ENCODE measurements at places on chromosomes 13 and 19.

DNA sequence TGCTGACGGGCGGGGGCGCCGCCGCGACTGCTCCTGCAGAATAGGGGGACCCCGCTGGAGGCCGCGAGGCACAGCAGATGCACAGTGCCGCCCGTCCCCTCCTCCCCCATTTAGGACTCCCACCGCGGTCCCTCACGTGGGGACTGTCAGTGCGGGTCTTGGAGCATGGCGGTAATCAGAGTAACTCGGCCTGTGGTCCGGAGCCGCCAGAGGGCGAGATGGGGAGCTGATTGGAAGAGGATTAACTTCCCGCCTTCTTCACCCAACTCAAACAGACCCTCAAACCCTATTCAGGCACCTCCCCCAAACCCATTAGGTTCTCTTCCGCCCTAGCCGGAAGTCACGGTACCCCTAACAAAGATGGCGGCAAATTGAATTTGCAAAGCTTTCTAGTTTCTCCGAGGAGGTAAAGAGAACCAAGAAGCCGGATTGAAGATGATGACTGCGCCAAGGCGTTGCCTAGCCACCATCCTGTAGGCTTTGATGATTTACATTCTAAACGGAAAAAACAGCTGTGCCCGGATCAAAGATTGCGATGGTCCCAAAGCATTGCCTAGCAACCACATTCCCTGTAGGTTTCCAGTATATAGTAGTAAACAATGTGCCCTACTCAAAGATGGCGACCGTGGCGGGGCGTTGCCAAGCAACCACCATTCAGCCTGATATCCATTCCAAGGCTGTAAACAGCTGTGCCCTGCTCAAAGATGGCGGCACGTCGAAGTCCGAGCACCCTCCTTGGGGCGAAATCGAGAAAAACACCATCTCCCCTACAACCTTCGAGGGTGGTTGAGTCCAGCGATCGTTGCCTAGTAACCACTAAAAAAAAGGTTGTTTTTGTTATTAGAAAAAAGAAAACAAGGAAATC, at the start of gene FUZ:
TSS of gene FUZ (minus strand) at position 296 of the 865 bp plus-strand sequence. CDS start at position 110, 186 bp downstream.
- peak; percentile 98 for DNase-seq
- peak within 1 kb of the TSS; percentile 67 for H3K4me3 ChIP-seq
- no peaks in the 10 kb centered on the region for H3K27me3 ChIP-seq
- H3K4me1 ChIP-seq = peaks cover 30% of the 10 kb centered on the region
- no peaks in the 10 kb centered on the region for H3K36me3 ChIP-seq

DNA sequence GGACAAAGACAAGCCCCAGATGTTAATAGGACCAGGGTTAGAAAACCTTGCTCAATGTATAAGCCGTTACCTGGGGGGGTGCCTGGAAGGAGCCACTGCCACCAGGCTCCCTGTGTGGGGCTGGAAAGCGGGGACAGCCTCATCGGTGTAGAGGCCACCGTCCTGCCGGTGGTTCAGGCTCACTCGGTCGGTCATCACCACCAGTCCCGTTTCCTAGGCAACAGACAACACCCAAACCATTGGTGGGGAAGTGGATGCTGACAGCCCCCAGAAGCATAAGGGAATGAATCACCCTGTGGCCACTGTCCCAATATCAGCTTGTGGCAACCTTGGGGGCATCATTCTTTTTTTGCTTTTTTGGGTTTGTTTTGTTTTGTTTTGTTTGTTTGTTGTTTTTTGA, 55.8 kb downstream of the CPAMD8 start:
- H3K27ac ChIP-seq = no peak overlapping the region
- DNase-seq = no peak
- H3K4me3 ChIP-seq = no peak overlapping the region

DNA sequence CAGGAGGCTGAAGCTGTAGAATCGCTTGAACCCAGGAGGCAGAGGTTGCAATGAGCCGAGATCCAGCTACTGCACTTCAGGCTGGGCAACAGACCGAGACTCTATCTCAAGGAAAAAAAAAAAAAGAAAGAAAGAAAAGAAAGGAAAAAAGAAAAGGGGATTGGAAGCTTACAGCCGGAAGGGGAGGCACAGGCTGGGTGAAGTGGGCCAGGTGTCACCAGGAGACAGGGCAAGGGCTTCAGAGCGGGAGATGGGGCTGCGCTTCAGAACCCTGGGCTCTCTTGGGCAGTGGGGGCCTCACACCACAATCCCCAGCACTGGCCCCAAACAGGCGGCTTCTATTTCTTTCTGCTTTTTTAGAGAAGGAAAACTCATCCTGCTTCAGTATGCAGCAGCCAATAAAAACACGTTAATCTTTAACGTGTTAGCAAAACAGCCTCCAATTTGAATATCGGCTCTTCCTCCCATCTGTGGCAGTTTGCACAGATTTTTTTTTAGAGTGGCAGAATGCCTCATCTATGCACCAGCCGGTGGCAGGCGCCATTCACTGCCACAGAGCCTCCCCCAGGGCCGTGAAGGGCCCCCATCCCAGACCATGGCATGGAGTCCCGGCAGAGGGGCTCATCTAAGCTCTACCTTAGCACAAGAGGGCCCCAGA, 46.6 kb upstream of the C19orf12 start:
- no peaks in the 10 kb centered on the region for H3K36me3 ChIP-seq
- no peak for DNase-seq
- H3K4me1 ChIP-seq = peaks cover 3% of the 10 kb centered on the region

DNA sequence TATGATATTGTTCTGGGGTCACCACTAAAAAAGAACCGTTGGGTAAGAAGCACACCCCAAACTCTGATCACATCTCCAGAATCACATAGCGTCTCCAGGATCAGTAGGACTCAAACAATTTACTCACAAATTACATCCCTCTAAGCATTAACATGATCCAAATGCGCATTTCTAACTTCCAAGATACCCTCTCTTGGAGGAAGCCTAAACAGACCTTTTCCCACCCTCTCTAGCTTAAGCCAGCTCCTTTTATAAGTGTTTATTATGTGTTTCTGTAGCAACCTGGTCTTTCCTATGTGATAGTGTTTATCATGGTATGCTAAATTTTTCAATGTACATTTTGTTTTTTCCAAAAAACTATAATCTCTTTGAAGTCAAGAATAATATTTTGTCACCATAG, 1846.5 kb downstream of the OLFM4 start:
- H3K4me1 ChIP-seq = no peaks in the 10 kb centered on the region
- H3K36me3 ChIP-seq = no peaks in the 10 kb centered on the region
- H3K27ac ChIP-seq = no peak overlapping the region
- no peak for DNase-seq

- H3K4me3 ChIP-seq = no peak overlapping the region
- DNase-seq = no peak
- no peaks in the 10 kb centered on the region for H3K27me3 ChIP-seq
- no peaks in the 10 kb centered on the region for H3K36me3 ChIP-seq
Measured at GRCh38 chr13:101624981-101625380, 172.5 kb downstream of the ITGBL1 start.

- DNase-seq = no peak
- H3K4me3 ChIP-seq = no peak overlapping the region
- H3K36me3 ChIP-seq = no peaks in the 10 kb centered on the region
- H3K27me3 ChIP-seq = no peaks in the 10 kb centered on the region
Measured at GRCh38 chr19:2645826-2646225, 56.7 kb downstream of the GNG7 start.

DNA sequence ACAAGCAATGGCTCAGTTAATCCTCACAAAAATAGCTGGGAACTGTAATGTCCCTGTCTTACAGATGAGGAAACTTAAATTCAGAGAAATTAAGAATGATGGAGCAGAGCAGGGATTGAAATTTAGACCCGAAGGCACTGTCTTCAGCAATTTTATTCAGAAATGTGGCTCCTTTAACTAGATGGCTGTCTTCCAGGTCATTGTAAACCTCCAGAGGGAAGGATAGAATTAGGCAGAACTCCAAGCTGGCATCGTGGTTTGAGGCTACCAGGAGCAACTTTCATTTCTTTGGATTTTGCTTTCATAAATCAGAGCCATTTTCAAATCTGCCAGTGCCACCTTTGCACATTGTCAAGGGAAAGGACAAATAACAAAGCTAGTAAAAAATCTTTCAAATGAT, 339.0 kb downstream of the DCT start:
- no peak overlapping the region for H3K4me3 ChIP-seq
- H3K27me3 ChIP-seq = no peaks in the 10 kb centered on the region
- no peak for DNase-seq

DNA sequence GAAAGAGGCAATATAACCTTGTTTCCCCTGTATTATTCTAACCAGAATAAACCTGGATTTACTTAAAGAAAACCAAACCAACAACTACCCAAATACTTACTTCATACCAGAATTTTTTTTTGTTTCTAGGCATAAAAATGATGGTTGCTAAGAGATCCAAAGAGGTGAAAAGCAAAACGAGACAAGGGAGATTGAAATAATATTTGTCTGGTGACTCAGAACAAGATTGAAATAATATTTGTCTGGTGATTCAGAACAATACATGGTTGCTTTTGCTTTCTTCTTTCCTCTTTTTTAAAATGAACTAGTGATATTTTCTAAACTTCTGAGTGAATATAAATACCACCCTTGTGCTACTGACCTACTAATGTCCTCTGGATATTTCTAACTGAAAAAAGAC, 592.9 kb downstream of the KCTD12 start:
- peaks cover 5% of the 10 kb centered on the region for H3K4me1 ChIP-seq
- no peak overlapping the region for H3K4me3 ChIP-seq
- H3K36me3 ChIP-seq = no peaks in the 10 kb centered on the region
- no peak for DNase-seq

DNA sequence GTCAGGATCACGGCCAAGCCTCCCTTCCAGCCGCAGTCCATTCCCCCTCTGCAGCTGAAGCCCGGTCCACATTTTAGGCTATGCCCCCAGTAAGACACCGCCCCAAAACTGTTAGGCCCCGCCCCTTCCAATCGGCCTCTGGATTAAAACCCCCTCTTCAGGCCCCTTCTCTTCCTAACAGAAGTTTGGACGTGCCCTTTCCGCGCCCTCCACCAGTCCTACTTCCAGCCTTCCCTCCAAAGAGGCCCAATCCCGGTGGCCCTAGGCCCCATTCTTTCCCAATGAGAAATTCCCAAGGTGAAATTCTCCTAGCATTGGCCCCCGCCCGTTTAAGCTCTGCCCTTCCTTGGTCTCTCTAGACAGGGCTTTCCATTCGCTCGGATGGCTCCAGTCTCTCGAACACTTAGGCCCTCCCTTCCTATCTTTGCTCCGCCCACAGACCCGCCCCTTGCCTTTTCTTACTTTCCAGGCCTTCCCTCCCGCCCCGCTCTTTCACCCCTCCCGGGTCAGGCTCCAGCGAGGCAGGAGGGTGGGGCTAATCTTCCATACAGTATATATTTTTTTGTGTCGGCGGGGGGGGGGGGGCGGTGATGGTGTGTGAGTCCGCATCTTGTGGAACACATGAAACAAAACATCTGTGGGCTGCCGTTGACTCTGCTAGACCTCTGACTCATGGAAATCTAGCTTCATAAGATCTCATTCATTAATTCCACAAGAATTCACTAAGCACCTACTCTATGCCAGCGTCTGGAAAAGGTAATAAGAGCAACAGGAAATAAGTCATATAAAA, 13.6 kb downstream of the LTBP4 start:
- DNase-seq = peak; percentile 67
- H3K27me3 ChIP-seq = no peaks in the 10 kb centered on the region
- H3K4me1 ChIP-seq = peaks cover 7% of the 10 kb centered on the region
- peak overlapping the region; percentile 45 for H3K4me3 ChIP-seq
- H3K27ac ChIP-seq = no peak overlapping the region

- no peak for DNase-seq
- H3K4me1 ChIP-seq = no peaks in the 10 kb centered on the region
- no peaks in the 10 kb centered on the region for H3K36me3 ChIP-seq
- H3K27ac ChIP-seq = no peak overlapping the region
- no peaks in the 10 kb centered on the region for H3K27me3 ChIP-seq
Measured at GRCh38 chr13:39777527-39778061, 122.1 kb downstream of the COG6 start.

DNA sequence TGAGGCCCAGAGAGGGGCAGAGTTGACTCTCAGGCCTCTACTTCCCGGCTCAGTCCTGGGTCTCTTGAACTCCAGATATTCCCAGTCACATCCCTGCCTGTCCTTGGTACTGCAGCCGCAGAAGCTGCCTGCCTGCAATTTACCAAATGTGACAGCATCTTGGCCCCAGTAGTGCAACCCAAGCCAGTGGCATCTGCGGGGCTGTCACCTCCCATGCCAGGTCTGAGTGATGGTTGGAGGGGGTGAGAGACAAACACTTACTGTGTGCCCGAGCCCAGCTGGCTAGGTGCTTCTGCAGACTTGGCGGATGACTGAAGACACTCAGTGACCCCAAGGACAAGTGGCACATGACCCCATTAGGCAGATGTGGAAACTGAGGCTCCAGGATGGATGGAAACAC, 18.4 kb downstream of the ZNRF4 start:
- no peak overlapping the region for H3K27ac ChIP-seq
- no peak for DNase-seq
- H3K4me3 ChIP-seq = no peak overlapping the region
- no peaks in the 10 kb centered on the region for H3K36me3 ChIP-seq
- H3K27me3 ChIP-seq = peaks cover 11% of the 10 kb centered on the region

GRCh38 chr19:55319785-55320184, 5.4 kb downstream of the TMEM150B start:
- no peak overlapping the region for H3K4me3 ChIP-seq
- no peaks in the 10 kb centered on the region for H3K36me3 ChIP-seq
- DNase-seq = no peak
- no peaks in the 10 kb centered on the region for H3K27me3 ChIP-seq
- H3K27ac ChIP-seq = no peak overlapping the region
- no peaks in the 10 kb centered on the region for H3K4me1 ChIP-seq

DNA sequence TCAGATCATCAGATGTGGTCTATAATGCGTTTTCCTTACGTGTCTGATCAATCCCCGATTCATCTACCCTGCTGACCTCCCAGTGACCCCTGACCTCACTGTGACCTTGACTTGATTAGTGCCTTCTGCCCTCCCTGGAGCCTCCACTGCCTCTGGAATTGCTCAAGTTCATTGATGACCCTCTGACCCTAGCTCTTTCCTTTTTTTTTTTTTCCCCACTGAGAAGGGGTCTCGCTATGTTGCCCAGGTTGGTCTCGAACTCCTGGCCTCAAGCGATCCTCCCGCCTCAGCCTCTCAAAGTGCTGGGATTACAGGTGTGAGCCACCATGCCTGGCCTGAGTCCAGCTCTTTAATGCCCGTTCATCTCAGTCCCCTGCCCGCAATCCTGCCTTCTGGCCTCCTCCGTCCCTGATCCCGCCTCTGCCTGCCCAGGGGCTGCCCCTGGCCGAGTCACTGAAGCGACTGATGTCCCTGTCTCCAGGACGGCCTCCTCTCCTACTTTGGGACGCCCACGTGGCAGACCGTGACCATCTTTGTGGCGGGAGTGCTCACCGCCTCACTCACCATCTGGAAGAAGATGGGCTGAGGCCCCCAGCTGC, 4.0 kb upstream of the FTL start:
- DNase-seq = peak; percentile 36
- H3K4me1 ChIP-seq = peaks cover 23% of the 10 kb centered on the region
- H3K36me3 ChIP-seq = no peaks in the 10 kb centered on the region

- no peak overlapping the region for H3K27ac ChIP-seq
- no peak overlapping the region for H3K4me3 ChIP-seq
- H3K36me3 ChIP-seq = no peaks in the 10 kb centered on the region
Measured at GRCh38 chr19:2464389-2464788, 7.6 kb upstream of the LMNB2 start.

Measured in gastrocnemius medialis (tissue), 4 donors.